ENCODE measurements at places on chromosomes 4 and X.

- DNase-seq, result no peak
Observed at GRCh38 chr4:85772470-85772869, 297.5 kb downstream of the ARHGAP24 start.

GRCh38 chr4:15774020-15774420, 4.1 kb upstream of the CD38 start:
- DNase-seq, result no peak

DNA sequence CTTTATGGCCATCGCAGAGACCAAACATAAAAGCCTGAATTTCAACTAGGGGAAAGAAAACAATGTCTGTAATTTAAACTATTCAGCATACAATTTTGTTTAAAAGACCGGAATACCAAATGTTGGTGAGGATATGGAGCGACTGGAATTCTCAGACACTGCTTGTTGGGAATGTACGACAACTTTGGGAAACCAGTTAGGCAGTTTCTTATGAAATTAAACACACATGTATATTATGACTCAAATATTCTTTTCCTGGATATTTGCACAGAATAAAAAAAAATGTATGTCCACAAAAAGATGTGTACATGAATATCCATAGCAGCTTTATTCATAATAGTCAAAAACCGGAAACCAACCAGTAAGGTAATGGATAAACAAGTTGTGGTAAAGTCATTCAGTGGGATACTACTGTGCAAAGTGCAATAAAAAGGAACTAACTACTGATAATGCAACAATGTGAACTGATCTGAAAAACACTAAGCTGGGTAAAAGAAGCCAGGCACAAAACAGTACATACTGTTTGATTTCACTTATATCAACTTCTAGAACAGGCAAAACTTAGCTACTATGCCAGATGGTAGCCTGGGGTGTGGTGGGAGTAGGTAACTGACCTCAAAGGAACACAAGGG, 152.7 kb upstream of the FTHL17 start:
- DNase-seq, result no peak

DNA sequence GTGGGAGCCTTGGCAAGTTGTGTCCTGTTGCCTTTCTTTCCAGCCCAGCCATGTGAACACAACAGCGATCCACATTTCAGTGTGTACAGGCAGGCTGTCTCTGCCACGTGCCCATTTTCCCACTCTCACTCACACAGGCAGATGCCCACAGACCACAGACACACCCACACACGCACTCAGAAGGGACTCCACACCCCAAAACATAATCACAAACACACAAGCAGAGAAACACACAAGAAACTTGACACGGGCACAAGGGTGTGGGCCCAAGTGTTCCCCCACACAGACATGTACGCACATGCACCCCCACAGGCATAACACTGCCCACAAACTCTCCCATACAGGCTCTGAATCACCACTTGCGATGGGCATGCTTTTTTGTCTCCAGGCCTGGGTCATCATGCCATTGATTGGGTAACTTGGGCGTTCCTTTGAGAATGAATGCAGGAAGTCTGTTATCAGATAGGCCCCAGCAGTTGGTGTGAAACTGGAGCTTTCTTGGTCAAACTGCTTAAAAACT, 84.3 kb downstream of the NBDY start:
- DNase-seq, result peak; percentile 73

- no peak for DNase-seq
Observed at GRCh38 chrX:106973433-106974149, 26.4 kb downstream of the MORC4 start.

- no peak for DNase-seq
Observed at GRCh38 chrX:133412246-133412645, 3.0 kb downstream of the GPC4 start.

DNA sequence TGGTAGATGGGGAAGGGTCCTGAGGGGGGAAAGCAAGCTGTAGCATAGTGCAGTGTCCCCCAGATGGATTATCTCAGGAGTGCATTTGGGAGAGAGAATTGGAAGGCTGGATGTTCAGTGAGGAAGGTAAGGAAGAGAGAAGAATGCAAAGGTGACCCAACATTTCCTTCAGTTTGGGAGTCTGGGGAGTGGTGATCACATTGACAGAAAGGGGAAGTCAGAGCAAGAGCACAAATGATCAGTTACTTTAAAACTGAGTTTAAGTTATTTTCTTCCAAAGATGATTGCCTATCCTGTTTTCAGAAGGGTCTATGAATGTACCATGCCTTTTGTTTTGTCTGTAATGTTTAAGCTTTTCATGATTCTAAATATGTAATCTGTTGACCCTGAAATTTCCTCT, 47.6 kb downstream of the ARHGAP10 start:
- DNase-seq, result no peak

- no peak for DNase-seq
Observed at GRCh38 chr4:80918004-80918403, 112.5 kb upstream of the BMP3 start.

- DNase-seq, result no peak
Observed at GRCh38 chr4:55866290-55866907, 13.0 kb downstream of the EXOC1 start.

DNA sequence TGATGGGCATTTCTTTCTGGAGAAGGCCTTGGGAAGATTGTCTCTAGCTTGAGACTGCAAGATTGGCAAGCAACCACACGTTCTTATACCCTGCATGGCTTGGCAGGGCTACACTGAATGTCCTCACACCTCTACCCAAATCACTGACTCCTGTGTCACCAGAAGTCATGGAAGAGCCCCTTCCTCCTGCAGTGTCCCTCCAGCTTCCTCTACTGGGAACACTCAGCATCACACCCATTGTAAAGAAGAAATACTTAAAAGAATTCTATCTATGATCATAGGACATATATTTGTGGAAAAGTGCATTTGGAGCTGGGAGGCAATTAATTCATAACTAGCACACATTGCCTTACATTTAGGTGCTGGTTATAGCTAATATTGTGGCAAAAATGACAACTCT, 113.1 kb downstream of the CCSER1 start:
- DNase-seq, result no peak

DNA sequence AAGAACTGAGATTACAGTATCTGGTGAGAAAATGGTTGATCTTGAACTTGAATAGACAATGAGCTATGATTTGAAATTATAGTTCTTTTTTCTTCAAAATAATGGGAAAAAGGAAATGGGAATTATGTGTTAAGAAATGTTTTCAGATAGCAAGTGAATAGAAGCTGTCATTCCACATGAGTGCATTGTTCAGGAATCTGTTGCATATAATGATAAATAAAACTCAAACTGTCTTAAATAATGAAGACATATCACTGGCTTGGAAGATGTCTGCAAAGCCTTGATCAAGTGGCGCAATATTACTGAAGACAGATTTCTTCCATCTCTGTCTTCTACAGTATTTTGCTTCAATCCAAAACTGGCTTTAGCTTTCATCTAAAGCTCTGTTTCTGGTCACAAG, 479.3 kb upstream of the ZFP42 start:
- no peak for DNase-seq

GRCh38 chrX:1493877-1494510, 41.3 kb upstream of the ASMTL start:
- peak; percentile 55 for DNase-seq

- no peak for DNase-seq
Observed at GRCh38 chr4:109303140-109303496, 660 bp upstream of the COL25A1 start.

DNA sequence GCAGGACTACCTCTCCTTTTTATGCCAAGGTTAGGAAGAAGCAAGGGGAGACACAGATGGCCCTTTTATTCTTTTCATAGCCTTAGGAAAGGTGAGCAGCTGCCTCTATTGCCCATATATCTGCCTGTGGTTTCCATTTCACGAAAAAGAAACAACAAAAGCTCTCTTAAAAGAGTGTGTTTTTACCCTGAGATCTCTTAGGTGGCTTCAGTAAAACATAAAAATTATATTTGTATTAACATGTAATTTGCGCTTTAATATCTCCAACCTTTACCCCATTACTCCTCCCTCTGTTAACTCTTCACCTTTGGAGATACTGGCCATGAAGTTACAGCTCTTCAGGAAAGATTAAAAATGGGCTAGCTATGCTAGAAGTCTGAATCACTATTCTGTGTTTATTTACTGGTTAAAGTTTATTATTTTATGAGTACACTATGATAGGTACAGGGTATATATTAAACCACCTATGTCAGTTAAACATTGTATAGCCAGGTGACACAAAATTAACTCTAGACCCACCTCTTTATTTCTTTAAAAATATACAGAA, 15.0 kb upstream of the SULT1B1 start:
- no peak for DNase-seq

DNA sequence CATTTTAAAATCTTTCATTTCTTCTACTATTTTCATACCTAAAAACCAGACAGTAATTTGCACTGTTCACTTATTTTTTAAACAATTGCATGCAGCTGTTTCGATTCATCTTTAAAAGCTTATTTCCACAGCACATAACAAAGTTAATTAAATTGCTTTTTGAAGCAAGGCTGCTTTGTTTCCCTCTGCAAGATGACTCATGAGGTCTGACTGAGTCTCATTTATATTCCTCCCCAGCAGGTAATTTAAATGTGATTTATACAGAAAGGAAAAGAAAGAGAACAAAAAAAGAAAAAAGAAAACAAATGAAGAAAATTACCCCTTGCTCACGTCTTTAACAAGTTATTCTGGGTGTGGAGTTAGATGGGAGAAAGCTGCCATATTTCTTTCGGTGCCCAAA, 22.8 kb downstream of the VMA21 start:
- DNase-seq, result no peak

DNA sequence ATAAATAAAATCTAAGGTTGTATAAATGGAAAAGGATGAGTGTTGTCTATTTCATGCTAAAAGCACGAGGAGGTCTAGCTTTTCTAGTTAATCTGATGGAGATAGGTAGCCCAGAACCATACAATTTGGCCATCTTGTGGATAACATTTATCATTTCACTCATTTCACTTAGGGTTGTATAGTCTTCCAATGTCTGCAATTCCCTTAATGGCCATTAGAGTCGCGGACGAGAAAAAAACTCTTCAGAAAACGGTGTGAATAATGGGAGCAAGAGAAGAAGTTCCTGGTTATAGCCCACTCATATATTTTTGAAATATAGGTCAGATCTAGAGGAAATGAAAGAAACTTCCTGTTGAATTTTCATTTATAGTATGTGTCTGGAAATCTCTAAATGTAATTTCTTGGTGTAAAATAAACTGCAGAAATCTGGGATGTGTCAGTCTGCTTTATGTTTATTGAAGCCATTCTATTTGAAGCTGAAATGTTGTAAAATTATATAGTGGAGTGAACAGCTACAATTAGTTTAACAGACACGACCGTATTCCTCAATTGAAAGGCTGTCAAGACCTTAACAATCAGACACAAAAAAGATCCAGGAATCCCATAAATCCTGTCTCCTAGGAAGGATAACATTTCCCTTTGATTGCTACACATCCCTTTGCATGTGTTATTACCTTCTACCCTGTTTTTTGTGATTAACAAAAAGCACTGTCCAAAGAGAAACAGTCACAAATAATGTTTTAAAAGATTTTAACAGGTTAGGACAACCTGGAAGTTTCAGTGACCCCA, 47.7 kb upstream of the MGST2 start:
- no peak for DNase-seq

DNA sequence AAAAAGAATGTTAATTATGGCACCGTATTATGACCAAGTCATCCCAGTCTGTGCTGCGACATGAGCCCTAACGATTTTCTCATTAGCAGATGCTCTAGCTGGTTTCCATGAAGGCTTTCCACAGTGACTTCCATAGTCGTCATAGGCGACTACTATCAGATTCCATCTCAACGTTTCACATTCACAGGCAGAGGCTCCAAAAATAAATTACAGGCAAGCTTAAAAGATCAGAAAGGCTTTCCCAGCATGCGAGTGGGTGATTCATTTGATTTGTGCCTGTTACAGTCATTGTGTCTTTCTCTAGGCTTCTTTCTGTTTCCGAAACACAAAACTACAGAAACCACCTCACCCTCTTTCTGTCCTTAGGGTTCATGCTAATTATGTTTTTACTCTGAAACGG, 43.2 kb downstream of the PALLD start:
- no peak for DNase-seq

- DNase-seq, result no peak
Observed at GRCh38 chrX:134752981-134753717, 94.9 kb upstream of the PLAC1 start.

GRCh38 chr4:140071806-140072205, 82.2 kb downstream of the MAML3 start:
- peak; percentile 72 for DNase-seq

DNA sequence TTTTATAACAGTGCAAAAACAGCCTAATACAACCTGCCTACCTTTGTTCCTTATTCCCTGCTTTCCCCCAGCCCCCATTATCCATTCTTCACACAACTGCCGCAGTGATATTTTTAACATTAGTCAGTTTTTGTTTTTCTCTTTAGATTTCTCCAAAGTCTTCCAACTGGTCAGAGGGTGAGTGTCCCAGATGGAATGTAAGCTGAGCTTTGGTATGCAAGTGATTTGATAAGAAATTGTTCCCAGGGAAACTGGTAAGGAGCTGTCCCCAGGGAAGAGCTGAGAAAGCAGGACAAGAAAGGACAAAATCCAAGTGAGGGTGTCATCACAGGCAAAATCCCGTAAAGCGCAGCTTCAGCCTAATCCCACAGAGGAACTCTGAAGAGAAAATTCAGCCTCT, 475.5 kb upstream of the ADGRL3 start:
- DNase-seq, result no peak

GRCh38 chrX:14084466-14084865, 54.8 kb upstream of the GEMIN8 start:
- no peak for DNase-seq

- DNase-seq, result no peak
Observed at GRCh38 chr4:106615410-106615945, 246.9 kb upstream of the GIMD1 start.

- DNase-seq, result no peak
Observed at GRCh38 chrX:94454606-94455005, 780.6 kb downstream of the FAM133A start.

DNA sequence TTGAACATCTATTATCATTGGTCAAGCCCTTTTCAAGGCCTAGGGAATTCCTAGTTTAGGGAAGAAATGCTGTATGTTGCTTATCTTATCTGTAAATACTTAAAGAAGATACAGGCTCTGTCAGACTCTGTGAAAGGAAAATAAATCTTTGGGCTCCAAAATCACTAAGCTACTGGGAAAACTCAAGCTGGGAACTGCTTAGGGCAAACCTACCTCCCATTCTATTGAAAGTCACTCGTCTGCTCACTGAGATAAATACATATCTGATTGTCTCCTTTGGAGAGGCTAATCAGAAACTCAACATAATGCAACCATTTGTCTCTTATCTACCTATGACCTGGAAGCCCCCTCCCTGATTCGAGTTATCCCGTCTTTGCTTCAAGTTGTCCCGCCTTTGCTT, 108.6 kb upstream of the NDST4 start:
- DNase-seq, result no peak

GRCh38 chrX:1483843-1484637, 31.3 kb upstream of the ASMTL start:
- no peak for DNase-seq

- DNase-seq, result no peak
Observed at GRCh38 chr4:169662206-169662605, 41.8 kb downstream of the CLCN3 start.

- DNase-seq, result no peak
Observed at GRCh38 chr4:2982012-2982411, 18.6 kb downstream of the GRK4 start.

- DNase-seq, result peak; percentile 76
Observed at GRCh38 chr4:10096201-10096977, 20.2 kb downstream of the WDR1 start.

Data from CD4-positive, alpha-beta T cell treated with Interleukin-1 beta for 1 hour (primary cell).